Calu3 (cell line): ENCODE measurements at places on chromosomes 7 and 10. TPM values are rescaled to one million over a fixed set of nuclear protein-coding genes. Genes with fewer than 3 reads are reported as not detected.

DNA sequence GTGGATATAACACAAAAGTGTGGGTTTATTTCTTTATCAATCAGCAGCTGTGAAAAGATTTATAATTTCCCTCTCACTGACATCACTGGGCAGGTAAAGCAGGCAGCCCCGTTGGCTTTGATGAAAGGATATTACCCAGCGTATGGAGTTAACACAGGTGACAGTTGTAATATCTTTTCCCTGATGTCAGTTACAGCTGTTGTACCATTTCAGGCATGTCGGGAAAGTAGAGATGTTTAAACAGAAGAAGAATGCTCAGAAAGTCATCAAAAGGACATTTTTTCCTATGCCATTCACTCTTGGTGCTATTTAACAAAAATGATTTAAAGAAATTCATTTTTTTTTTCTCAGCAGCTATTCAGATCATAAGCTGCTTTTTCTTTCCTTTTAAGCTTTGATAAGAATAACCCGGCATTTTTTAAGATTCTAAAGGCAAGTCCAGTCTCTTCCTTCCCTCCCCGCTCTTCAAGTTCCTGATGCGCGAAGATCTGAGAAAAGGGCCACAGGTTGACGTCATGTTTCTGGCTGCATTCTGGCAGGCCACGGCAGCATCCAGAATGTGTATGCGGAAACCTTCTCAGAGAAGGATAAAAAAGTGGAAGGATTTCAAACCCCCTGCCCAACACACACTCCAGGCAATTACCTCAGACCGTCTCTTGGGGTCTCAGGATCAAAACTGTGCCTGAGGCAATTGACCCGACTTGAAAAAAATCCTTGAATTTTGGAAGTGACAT is 32.5 kb upstream of the ADAM12 start:
- no peak overlapping the region for H3K27ac ChIP-seq
- DNase-seq, result no peak
- H3K4me3 ChIP-seq, result no peak overlapping the region

- H3K4me1 ChIP-seq, result no peaks in the 10 kb centered on the region
- no peak for DNase-seq
- H3K36me3 ChIP-seq, result peaks cover 10% of the 10 kb centered on the region
- H3K27ac ChIP-seq, result no peak overlapping the region
- H3K27me3 ChIP-seq, result no peaks in the 10 kb centered on the region
Measured at GRCh38 chr10:131982185-131982756, 548 bp upstream of the BNIP3 start.

DNA sequence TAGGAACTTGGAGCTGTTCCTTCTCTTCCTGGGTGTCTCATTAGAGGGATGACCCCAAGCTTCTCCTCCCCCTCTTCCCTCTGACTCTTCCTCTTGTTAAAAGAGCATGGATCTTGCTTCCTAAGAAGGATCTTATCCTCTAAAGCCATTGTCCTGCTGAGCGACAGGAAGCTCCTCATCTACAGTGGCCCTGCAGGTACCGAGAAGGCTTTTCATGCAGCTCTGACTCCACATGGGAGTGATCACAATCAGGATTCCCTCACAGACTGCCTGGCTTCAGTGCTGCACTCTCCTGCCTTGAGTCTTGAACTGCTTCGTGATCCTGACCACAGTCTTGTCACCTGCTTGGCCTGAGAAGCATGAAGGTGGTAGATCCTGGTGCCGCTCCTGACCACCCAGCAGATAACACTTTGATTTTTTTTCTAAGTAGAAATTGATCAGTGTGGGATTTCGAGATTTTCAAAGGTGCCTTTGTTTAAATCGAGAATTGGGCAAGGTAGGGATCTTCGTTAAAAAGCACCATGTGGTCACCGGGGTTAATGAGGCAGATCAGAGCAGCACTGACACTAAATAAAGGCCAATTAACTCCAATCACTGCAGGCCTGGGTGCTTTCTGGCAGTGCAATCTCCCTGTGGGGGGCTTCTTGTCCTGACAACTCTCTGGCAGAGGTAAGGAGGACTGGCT is 376.4 kb downstream of the NRG3 start:
- no peak overlapping the region for H3K4me3 ChIP-seq
- H3K4me1 ChIP-seq, result no peaks in the 10 kb centered on the region
- no peaks in the 10 kb centered on the region for H3K27me3 ChIP-seq
- no peak for DNase-seq
- H3K27ac ChIP-seq, result no peak overlapping the region

- no peaks in the 10 kb centered on the region for H3K4me1 ChIP-seq
- H3K27me3 ChIP-seq, result peaks cover under 1% of the 10 kb centered on the region
Measured at GRCh38 chr7:131581241-131582051, 25.0 kb upstream of the PODXL start.

GRCh38 chr7:31892099-31892829 is 177.9 kb downstream of the PDE1C start:
- no peak overlapping the region for H3K27ac ChIP-seq
- peaks cover 18% of the 10 kb centered on the region for H3K4me1 ChIP-seq
- H3K36me3 ChIP-seq, result peaks cover 5% of the 10 kb centered on the region
- no peak for DNase-seq

DNA sequence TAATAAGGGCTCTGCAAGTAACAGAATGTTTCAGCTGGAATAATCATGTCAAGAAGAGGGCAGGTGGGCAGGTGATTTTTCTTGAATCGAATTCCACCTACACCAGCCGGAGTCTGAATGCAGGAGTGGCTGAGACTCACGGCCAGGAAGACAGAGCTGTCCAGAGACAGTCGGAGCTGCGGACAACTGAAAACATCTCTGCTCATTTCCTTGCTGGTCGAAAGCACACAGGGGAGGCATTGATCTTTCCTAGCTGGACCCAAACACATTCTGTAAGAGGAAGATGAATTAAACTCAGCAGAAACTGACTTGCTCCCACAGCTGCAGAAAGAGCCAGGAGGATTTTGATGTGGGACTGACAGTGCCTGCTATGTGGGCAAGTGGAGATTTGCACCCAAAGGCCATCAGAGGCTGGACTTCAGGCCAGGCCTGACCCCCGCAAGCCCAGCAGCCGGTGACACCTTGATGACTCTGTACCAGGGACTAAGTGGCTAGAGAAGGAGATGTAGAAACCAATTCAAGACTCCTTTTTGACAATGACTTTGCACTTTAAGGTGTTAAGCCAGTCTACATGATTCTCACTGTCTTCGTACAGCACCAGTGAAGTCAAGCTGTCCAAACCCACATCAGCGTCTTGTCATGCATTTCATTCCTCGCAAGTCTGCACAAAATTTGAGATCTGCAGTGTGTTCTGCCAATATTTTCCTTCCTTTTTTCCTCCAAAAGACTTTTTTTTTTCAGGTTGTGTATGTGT is 169.4 kb downstream of the TEX36 start:
- DNase-seq, result no peak
- peaks cover 39% of the 10 kb centered on the region for H3K27me3 ChIP-seq
- no peaks in the 10 kb centered on the region for H3K36me3 ChIP-seq
- H3K4me1 ChIP-seq, result no peaks in the 10 kb centered on the region

GRCh38 chr7:50369143-50370026 is 64.9 kb downstream of the IKZF1 start:
- no peaks in the 10 kb centered on the region for H3K36me3 ChIP-seq
- H3K4me3 ChIP-seq, result no peak overlapping the region
- no peak for DNase-seq
- no peak overlapping the region for H3K27ac ChIP-seq
- peaks cover 83% of the 10 kb centered on the region for H3K27me3 ChIP-seq
- no peaks in the 10 kb centered on the region for H3K4me1 ChIP-seq

GRCh38 chr7:127819975-127820731 is 168.2 kb downstream of the SND1 start:
- no peak overlapping the region for H3K4me3 ChIP-seq
- H3K36me3 ChIP-seq, result peaks cover 10% of the 10 kb centered on the region
- no peaks in the 10 kb centered on the region for H3K27me3 ChIP-seq
- DNase-seq, result no peak

DNA sequence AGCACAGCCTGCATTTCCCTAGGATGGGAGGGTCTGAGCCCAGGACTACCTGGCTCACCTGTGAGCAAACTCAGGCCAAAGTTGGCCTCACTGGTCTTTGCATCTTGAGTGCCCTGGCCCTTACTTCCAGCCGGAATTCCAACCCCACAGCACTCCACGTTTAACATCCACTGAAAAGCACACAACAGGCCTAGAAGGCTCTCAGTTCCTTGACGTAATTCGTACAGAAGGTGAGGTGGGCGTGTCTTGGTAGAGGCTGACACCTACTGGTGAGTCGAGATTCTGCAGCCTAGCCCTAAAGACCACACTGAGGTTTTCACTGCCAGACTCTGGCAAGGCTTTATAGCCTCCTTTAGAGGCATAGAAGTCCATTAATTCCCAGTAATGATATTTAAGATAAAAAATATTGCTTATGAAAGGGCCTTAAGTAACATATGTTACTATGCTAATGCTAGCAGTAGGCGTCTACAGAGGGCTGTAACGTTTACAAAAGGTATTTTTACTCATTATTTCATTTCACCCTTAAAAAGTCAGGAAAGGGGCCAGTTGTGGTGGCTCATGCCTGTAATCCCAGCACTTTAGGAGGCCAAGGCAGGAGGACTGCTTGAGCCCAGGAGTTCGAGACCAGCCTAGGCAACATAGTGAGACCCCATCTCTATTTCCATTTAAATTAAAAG is 95.8 kb downstream of the HIP1 start:
- no peaks in the 10 kb centered on the region for H3K4me1 ChIP-seq
- H3K27ac ChIP-seq, result no peak overlapping the region
- peaks cover 15% of the 10 kb centered on the region for H3K36me3 ChIP-seq
- H3K4me3 ChIP-seq, result no peak overlapping the region
- peak; percentile 47 for DNase-seq
- no peaks in the 10 kb centered on the region for H3K27me3 ChIP-seq

- H3K27me3 ChIP-seq, result no peaks in the 10 kb centered on the region
- H3K27ac ChIP-seq, result no peak overlapping the region
- H3K4me3 ChIP-seq, result no peak overlapping the region
- no peak for DNase-seq
- no peaks in the 10 kb centered on the region for H3K4me1 ChIP-seq
Measured at GRCh38 chr10:130848855-130849254, 462.7 kb downstream of the TCERG1L start.

DNA sequence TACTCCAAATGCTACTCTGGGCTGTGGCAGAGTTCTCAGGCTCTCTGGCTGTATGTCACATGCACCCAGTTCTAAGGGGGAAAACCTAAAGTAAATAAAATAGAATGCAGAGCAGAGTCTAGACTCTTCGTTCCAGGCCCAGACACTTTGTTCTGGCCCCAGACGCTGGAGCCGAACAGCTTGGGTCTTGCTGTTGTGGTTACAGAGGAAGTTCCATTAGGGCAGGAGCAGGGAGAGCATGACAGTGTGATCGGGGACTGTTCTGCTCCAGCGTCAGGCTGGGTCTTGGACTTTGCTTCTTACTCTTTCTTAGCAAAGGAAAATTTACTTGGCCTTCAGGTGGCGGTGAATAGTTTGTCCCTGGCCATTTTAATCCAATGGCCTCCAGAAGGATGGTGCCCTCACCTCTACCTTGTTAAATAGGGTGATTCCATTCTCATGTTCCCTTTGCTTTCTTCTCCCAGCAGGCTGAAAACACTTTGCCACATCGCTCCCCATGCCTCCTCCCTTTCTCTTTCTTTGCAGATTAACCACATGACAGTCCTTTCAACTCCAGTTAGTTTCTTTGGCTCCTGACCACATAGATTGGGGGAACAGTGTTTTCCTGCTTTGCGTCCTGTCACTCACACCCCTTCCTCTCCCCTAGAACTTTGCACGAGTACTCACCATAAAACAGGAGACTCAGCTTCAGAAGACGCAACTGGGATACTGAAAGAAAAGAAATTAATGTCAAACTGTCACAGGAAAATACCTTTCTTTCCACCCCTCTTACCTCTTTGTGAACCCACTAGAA is 730.8 kb downstream of the SUGCT start:
- no peak for DNase-seq
- no peaks in the 10 kb centered on the region for H3K27me3 ChIP-seq
- no peak overlapping the region for H3K27ac ChIP-seq
- H3K4me3 ChIP-seq, result no peak overlapping the region

DNA sequence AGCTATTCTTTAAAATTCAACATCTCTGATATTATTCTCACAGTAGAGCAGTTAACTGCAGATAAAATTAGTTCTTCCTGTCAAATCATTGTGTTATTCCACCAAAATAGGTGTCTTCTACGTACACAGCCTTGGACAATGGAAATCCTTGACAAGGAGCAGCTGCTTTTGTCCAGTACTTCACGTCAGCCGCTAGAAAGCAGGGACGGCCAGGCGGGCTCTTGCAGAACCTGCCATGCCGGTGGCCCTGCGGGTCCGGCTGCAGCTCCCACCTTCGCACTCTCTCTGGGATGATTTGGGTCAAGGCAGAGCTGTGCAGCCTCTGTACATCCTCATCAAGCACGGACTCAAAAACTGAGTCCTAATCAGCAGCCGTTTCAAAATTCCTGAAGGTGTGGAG is 2.2 kb upstream of the FOXI2 start:
- no peaks in the 10 kb centered on the region for H3K4me1 ChIP-seq
- no peak overlapping the region for H3K27ac ChIP-seq
- no peak for DNase-seq
- peaks cover 4% of the 10 kb centered on the region for H3K36me3 ChIP-seq

- no peak overlapping the region for H3K4me3 ChIP-seq
- H3K27ac ChIP-seq, result no peak overlapping the region
- no peaks in the 10 kb centered on the region for H3K36me3 ChIP-seq
- no peaks in the 10 kb centered on the region for H3K4me1 ChIP-seq
Measured at GRCh38 chr10:119282446-119282845, 75.1 kb downstream of the GRK5 start.

DNA sequence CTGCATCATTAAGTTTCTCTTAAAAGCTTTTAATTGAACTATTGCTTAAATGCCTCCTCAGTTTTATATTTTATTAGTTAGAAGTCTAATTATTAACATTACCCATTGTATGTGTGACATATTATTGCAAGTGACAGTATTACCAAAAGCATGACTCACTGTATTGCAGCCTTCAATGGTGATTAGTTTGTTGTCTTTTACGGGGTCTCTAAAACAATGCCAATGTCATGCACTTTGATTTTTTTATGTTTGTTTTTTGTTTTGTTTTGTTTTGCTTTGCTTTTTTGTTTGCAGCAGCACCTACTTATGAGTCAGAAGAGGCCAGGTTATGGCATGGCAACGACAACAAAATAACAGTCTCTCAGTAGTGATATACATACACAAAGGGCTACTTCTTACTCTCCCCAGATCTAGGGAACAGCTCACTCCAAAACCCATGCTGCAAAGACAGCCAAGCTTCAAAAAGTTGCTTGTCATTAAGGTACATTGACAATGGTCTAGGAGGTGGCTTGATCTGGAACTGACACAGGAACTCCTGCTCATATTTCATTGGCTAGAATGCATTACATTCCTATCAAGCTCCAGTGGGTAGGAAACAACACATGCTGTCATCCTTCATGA is 293.7 kb upstream of the POM121L12 start:
- H3K27me3 ChIP-seq, result no peaks in the 10 kb centered on the region
- H3K4me1 ChIP-seq, result no peaks in the 10 kb centered on the region
- no peak overlapping the region for H3K27ac ChIP-seq
- no peak for DNase-seq
- no peak overlapping the region for H3K4me3 ChIP-seq

GRCh38 chr7:2231992-2232765 is 566 bp downstream of the MAD1L1 start:
- peak; percentile 46 for DNase-seq
- no peaks in the 10 kb centered on the region for H3K27me3 ChIP-seq
- peak overlapping the region; percentile 48 for H3K27ac ChIP-seq
- H3K36me3 ChIP-seq, result peaks cover 49% of the 10 kb centered on the region

HUS1 gene
- total RNA-seq, result 42.9 and 51.3 TPM in 2 replicates

IGFBP1 gene
- total RNA-seq, result 3.3 and 6.1 TPM in 2 replicates

ARHGAP22 gene
- 1.0 and 1.6 TPM in 2 replicates for total RNA-seq
